ENCODE measurements at places on chromosomes 2 and 18.

GRCh38 chr18:61946449-61946848, 53.6 kb upstream of the RNF152 start:
- DNase-seq: no peak

GRCh38 chr2:230664128-230664527, 48.5 kb upstream of the CAB39 start:
- peak; percentile 73 for DNase-seq

GRCh38 chr2:232273903-232274643, 104.5 kb upstream of the ALPP start:
- DNase-seq: no peak

DNA sequence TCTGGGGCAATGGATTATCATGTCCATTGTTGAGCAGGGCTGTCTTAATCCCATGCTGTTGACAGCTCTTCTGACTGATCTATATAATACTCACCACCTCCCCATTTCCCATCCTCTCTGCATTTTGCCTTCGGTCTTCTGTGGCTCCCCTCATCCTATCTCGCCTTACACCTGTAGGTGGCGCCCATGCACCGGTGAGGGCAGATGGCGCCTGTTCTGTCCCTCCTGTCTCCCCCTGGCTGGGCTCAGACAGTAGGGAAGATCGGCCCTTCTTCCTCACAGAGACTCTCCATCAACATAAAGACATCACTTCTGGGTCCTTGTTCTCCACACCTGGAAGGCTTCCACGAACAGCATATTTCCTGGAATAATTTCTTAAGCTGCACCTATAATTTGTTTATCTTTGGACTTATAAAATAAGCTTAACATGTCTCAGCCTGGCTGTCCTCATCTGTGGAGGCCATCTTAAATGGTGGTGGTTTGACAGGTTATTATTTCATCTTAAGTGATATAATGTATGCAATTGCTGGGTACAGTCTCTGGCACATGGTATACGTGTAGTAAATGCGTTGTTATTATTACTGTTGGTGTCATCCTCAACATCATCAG, 10.9 kb upstream of the CDH20 start:
- DNase-seq: peak; percentile 72

- DNase-seq: no peak
Observed at GRCh38 chr2:192035731-192036442, 158.8 kb downstream of the TMEFF2 start.

GRCh38 chr2:168116448-168116847, 130.9 kb downstream of the STK39 start:
- DNase-seq: peak; percentile 11

- DNase-seq: no peak
Observed at GRCh38 chr2:3241971-3242746, 135.5 kb downstream of the EIPR1 start.
